ENCODE measurements at places on chromosomes 5 and 9.

- DNase-seq: no peak
These were observed 31.6 kb downstream of the PTGS1 start for GRCh38 chr9:122402403-122402871.

DNA sequence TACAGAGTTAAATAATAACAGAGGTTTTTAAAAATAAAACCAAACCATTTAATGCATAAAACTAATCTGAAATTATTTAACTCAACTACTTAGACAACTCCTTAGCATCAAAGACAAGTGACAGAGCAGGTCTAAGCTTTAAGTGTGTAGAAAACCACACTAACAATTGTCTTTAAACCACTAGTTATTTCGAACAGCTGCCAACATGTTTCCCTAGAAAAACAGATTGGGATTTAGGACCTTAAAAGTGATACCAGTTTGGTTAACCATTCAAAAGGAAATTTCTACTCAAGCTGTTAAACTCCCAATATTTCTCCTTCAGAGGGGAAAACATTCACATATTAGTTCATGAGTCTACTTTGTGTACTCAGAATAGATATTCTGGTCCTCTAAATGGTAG lies 208.7 kb downstream of the BNC2 start:
- no peak for DNase-seq

DNA sequence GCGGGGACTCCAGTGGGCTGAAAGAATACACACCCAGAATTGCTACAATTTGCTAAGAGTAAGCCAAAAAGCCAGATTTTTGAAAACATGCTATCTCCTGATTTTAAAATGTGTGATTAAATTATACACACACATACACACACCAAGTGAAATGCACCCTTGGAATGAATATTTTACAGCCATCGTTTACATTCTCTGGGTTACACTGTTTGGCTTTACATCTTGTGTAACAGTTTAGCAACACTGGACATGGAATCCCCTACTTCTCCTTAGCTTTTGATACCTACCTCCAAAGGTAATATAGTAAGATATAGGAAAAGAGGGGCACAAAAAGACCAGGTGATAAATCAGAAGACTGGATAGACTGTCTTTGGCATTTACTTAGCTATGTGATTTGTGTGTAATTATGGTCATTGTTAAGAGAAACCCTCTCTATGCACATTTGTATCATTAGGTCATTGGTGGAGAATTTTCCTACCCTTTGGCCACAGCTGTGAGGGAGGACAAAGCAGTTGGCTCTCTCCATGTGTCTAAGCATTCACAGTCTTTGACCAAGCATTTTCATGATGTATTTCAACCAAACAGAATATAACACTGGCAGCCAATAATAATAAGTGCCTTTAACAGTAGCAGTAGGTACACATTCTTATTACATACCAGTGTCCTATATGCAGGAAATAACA lies 7.6 kb downstream of the SVEP1 start:
- DNase-seq: no peak

- no peak for DNase-seq
These were observed 84.0 kb downstream of the RXRA start for GRCh38 chr9:134410071-134410834.

GRCh38 chr5:166909926-166910325 lies 1381.5 kb upstream of the WWC1 start:
- no peak for DNase-seq

GRCh38 chr9:136081113-136081825 lies 13.8 kb downstream of the NACC2 start:
- no peak for DNase-seq

DNA sequence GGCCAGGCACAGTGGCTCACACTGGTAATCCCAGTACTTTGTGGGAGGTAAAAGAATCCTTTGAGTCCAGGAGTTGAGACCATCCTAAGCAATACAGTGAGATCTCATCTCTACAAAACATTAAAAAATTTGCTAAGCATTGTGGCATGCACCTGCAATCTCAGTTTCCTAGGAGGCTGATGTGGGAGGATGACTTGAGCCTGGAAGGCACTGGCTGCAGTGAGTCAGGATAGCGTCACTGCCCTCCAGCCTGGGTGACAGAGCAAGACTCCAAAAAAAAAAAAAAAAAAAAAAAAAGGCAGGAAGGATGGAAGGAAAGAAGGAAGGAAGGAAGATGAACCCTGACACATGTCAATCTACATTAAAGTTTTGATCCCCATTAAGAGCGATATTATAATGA lies 1452.2 kb upstream of the ACO1 start:
- no peak for DNase-seq

DNA sequence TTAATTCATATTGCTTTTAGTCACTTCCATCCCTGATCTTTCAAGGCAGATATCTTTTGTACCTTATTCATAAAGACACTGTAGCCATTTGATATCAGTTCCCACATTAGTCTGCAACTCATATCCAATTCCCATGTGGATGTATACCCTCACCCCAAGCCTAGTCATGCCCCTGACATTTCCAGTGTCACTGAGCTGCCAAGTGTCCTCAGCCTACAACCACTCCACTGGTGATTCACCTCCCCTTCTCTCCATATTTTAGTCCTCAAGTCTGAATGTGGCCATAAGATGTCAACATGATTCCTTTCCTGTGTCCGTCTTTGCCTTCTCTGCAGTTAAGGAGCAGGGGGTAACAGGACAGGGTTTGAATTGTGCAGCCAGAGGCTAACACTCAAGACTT lies 346.9 kb downstream of the RAB3C start:
- DNase-seq: no peak

DNA sequence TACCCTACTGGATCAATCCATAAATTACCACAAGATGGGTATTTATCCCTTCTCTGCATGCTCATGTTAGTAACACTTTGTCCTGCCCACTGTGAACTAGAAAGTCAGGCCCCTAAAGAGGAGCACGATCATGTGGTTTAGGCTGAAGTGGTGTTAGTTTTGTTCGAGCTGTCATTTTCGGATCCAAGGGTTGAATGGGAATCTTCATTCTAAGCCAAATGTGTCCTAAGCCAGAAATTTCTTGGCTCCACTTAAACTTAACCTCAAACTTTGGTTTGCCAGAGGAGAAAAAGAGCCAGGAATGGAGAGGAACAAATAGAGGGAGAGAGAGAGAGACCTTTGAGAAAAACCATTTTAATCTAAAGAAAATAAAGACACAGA lies 837.7 kb upstream of the ZNF608 start:
- DNase-seq: peak; percentile 15

DNA sequence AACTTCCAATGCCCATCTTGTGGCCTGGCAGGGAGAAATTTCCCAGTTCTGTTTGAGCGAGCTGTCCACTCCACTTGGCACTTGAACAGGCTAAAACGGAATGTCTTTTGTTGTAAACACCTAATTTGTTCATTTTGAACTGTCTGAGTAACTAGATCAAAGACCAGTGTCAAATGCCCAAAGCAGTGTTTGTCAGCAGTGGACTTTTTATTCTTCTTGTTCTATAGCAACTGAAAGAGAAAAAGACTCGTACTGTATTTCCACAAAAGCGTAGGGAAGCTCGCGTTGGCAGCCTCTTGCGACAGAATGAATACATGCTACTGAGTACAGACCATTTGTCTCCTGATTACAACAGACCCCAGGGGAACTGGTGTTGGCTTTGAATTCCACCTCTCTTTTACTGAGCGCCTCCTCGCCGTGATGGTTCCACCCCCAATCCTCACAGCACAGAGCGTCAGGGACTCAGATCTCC lies 601.8 kb upstream of the ZNF608 start:
- peak; percentile 5 for DNase-seq

- no peak for DNase-seq
These were observed 43.3 kb upstream of the ZNF622 start for GRCh38 chr5:16508730-16509531.

GRCh38 chr5:119168401-119168800 lies 97.5 kb downstream of the DMXL1 start:
- no peak for DNase-seq

- DNase-seq: no peak
These were observed 34.5 kb downstream of the HAVCR1 start for GRCh38 chr5:157024208-157024959.

- no peak for DNase-seq
These were observed 14.1 kb upstream of the MOCS2 start for GRCh38 chr5:53123702-53124101.

DNA sequence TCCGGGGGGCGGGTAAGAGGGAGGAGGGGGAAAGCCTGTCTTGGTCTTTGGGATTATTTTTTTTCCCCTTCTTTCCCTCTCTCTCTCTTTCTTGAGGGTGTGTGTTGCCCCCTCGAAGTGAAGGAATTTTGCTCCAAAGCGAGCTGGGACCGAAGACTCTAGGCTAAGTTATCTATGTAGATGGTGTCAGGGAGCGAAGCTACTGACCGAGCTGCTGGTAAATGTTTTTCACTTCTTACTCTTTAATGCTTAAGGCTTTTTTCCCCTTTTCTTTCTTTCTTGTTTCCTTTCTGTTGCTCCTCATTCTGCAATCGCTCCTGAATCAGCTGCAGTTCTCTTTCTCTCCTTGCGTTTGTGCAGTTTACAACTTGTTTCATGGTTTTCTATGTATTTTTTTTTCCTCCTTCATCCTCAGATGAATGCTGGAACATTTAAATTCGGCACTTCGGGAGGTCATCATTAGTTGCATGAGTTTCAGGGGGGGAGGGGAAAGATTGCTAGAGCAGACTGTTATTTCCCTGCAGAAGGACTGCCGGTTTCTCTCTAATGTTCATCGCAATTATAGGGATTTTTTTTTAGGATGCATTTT lies 1312.0 kb upstream of the WWC1 start:
- no peak for DNase-seq

DNA sequence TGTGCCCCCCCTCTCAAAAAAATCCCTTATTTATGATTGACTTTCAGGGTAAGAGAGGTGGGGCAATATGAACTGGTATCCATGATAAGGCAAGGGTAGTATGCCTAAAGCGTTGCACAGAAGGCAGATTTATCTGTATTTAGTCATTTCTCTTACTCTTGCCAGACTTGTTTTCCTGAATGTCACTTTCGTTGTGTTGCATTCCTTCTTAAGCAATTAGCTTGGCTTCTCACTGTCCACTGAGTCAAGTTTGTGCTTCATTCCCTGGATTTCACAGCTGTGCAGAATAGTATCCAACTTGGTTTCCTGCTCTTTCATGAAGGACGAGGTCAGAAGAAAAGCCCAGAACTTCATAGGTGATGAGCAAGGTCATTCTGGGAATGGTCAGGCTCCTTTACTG lies 301.5 kb upstream of the ACTBL2 start:
- no peak for DNase-seq

DNA sequence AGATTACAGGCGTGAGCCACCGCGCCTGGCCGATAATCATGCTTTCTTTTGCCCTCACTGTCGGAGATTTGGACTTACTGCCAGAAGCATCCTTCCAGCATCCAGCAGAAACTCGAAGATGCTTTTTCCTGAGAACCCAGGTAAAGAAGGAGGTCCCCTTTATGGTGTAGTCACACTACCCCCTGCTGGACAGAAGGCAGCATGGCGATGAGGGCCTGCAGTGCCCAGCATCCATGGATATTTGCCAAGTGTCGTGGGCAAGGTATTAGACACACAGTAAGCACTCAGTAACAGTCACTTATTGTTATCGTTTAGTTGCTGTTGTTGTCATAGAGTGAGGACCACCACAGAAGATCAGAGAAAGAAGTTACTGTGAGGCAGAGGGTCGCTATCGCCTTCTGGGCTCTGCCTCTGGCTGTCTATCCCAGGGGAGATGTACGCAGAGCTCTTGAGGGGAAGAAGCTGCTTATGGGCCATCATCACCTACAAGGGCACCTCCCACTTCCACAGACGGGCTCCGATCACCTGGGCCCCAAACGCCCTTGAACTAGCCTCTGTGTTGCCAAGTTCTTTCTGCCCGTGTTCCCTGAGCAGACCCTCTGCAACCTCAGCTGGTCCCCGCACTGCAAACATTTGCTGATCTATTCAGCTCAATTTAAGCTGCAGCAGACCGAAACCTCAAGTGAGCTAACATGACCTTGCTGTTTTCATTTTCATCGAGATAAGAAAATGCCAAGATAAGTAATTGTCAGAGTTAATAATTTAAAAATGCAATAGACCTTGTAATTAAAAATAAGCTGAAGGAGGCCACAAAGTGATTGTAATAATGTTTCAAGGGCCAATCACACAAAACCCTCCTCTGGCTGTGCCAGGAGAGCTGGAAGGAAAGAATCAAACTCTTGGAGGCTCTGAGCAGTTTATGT lies 23.9 kb downstream of the C5orf15 start:
- DNase-seq: no peak

- no peak for DNase-seq
These were observed 360 bp downstream of the KLF4 start for GRCh38 chr9:107489144-107489673.

GRCh38 chr5:126445502-126446174 lies 22.4 kb downstream of the GRAMD2B start:
- no peak for DNase-seq

DNA sequence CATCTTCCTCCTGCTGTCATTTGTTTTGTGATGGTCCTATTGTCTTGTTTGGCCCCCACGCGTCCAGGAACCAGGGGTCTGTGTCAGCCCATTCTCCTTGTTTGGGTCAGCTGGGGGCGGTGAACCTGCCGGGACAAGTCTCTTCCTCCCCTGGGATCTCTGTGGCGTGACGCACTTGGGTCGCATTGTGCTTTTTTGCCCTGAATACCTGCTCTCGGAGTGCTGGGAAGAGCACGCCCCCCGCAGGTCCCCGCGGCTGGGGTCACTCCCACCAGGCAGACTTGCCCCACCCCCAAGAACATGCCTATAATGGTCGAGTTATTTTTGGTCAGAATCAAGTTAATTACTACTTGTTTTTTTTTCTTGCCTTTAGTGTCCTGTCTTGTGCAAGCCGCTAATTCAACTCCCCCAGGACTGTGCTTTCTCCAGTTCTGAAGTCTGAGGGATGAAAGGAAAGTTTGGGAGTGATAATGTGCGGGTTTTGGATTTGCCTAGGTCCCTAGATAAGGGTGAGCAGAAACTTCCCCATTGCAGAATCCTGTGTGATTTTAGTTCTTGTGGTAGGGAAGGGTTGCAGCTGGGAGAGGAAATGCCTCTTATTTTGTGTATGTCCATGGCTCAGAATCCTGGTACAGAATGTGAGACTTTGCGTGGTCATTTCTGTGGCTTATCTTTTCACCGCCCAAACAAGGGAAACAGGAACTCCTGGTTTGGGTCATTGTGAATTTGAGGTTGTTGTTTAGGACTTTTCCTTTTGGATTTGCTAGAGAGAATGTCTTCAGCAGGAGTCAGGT lies 789 bp downstream of the ACER2 start:
- DNase-seq: peak; percentile 3

- no peak for DNase-seq
These were observed 41.2 kb upstream of the RAPGEF1 start for GRCh38 chr9:131781069-131781468.

DNA sequence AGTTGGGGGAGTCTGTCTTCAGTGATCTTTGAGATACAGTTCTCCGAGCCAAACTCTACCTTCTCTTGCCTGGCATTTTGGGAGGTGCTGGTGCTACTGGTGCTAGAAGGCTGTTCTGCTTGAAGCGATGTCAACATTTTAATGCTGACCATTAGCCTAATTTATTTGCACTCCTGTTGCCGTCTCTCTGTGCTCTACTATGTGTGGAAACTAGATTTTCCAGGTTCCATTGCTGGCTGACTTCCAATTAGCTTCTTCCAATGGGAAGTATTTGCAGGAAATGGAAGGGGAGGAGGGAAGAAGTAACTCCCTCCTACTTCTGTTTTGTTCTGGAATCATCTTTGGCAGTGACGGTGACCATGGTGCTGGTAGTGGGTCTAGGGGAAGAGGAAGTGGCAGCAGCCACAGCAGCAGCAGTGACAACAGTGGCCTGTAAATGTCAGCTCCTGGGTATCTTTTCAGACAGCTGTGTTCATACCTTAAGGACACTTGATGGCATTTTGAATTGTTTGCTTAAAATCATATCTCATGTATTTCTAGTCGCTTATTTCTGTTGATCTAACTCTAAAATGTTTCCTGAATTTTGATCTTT lies 7.9 kb downstream of the TXNDC8 start:
- DNase-seq: no peak
